H1 (cell line): ENCODE measurements at places on chromosomes 3 and 15.
A peak's percentile ranks its signal among the peaks of the same experiment; 100 is the strongest.

DNA sequence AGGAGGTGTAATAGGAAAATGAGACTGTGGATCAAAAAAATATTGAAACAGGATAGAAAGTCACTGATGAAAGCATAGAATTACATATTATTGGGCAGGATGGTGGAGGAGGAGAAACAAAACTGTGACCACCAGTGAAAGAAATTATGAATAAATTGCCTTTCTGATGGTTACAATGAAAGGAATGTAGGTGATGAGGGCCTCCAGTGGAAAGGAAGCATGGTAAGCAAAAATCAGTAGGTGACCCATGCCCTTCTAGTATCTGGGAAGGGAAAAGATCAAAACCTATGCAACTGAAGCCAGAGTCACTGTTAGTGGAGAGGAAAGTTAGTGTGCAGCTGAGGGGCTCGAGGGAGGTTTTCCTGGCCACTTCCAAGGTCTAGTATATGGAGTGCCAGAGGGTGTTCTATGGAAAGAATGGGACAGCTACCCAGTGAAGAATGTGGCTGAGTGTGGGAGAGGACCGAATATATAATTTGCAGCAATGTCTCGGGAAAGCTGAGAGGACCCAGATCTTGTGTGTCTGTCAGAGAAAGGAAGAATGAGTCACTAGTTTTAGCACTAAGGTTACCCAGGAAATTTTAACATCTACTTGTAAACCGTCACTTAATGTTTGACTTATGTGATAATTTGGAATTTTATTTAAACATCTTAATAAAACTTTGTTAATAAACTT lies 146.2 kb downstream of the NFKBIZ start:
- H3K27ac ChIP-seq = no peak overlapping the region
- no peaks in the 10 kb centered on the region for H3K27me3 ChIP-seq
- H3K4me1 ChIP-seq = no peaks in the 10 kb centered on the region
- no peak for DNase-seq
- H3K4me3 ChIP-seq = no peak overlapping the region

DNA sequence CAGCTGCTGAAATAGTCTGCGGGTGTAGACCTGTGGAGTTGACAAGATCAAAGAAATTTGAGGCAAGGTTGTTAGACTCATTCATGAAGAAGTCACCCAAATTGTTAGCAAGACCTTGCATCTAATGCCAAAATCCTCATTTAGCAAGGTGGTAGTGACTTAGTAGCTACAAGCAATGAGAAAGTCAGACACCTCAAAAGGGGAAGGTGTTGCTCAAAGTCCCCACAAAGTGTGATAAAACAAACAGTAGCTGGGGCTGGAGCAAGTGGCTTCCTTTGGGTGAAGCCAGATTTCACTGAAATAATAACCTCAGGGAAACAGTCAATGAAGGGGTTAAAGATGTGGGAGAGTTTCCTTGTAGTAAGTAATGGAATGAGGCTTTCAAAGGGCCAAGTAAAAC lies 44.9 kb downstream of the CD86 start:
- DNase-seq = no peak
- no peaks in the 10 kb centered on the region for H3K36me3 ChIP-seq
- 0 out of 2 replicates have a peak, but pooled peaks cover 2% of the 10 kb centered on the region for H3K4me1 ChIP-seq
- no peak overlapping the region for H3K4me3 ChIP-seq

- no peak overlapping the region for H3K27ac ChIP-seq
- no peaks in the 10 kb centered on the region for H3K36me3 ChIP-seq
- no peaks in the 10 kb centered on the region for H3K4me1 ChIP-seq
- no peaks in the 10 kb centered on the region for H3K27me3 ChIP-seq
- H3K4me3 ChIP-seq = no peak overlapping the region
Observed at GRCh38 chr15:50251638-50252182, 13.8 kb downstream of the HDC start.

- DNase-seq = no peak
- H3K27ac ChIP-seq = no peak overlapping the region
- no peak overlapping the region for H3K4me3 ChIP-seq
Observed at GRCh38 chr3:40574661-40575060, 49.9 kb downstream of the ZNF621 start.

DNA sequence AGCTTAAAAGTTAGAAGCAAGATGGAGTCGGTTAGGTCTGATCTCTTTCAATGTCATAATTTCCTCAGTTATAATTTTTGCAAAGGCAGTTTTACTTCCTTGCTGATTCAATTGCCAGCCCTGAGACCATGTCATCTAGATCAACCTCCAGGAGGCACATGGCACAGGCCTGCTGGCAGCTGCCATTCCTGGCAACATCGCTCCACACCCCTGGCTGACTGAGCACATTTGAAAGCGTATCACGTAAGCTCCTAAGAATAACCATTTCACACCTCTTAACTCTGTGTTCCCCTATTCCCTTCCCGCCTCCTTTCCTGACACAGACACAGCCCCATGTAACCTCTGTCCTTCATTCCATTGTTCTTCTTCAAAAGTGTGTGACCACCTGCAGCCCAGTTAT lies 313.9 kb upstream of the CTNNB1 start:
- H3K36me3 ChIP-seq = no peaks in the 10 kb centered on the region
- H3K4me1 ChIP-seq = no peaks in the 10 kb centered on the region
- H3K27me3 ChIP-seq = no peaks in the 10 kb centered on the region
- H3K27ac ChIP-seq = no peak overlapping the region
- DNase-seq = no peak

- no peak for DNase-seq
- H3K36me3 ChIP-seq = no peaks in the 10 kb centered on the region
- H3K4me3 ChIP-seq = no peak overlapping the region
- no peak overlapping the region for H3K27ac ChIP-seq
- H3K27me3 ChIP-seq = no peaks in the 10 kb centered on the region
Observed at GRCh38 chr3:123310741-123311140, 109.0 kb downstream of the SEC22A start.

- no peak for DNase-seq
- H3K27me3 ChIP-seq = no peaks in the 10 kb centered on the region
- H3K4me3 ChIP-seq = peak overlapping the region; percentile 89
- no peaks in the 10 kb centered on the region for H3K36me3 ChIP-seq
- H3K27ac ChIP-seq = no peak overlapping the region
Observed at GRCh38 chr3:126083138-126083445, 832 bp downstream of the SLC41A3 start.

GRCh38 chr15:77807115-77807514 lies 174.4 kb upstream of the LINGO1 start:
- no peaks in the 10 kb centered on the region for H3K27me3 ChIP-seq
- H3K36me3 ChIP-seq = no peaks in the 10 kb centered on the region
- H3K4me1 ChIP-seq = peaks cover 16% of the 10 kb centered on the region
- H3K27ac ChIP-seq = no peak overlapping the region

DNA sequence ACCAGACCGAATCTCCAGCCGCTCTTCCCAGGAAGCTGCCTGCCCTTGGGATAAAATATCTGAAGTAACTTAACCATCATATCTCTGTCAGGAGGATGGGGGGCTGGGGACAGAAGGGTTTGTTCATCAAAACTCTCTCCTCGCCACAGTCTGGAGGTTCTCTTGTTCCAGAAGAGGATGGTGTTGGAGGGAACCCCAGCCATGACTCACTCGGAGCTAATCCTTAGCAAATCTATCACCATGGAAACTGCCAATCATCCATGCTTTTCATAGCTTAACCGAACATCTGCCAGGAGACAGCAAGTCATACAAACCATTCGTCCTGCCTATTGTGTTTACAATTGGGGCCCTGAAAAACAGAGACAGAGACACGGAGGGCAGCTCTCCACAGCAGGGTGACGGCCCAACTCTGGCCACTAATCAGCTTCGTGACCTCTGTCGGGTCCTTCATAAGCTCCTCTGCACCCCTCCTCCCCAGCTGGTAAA lies 73.8 kb upstream of the HEG1 start:
- no peaks in the 10 kb centered on the region for H3K36me3 ChIP-seq
- no peak overlapping the region for H3K27ac ChIP-seq
- H3K4me3 ChIP-seq = no peak overlapping the region
- H3K27me3 ChIP-seq = no peaks in the 10 kb centered on the region

GRCh38 chr3:31531452-31531991 lies 1.2 kb upstream of the STT3B start:
- no peaks in the 10 kb centered on the region for H3K4me1 ChIP-seq
- H3K27me3 ChIP-seq = no peaks in the 10 kb centered on the region
- no peaks in the 10 kb centered on the region for H3K36me3 ChIP-seq

GRCh38 chr3:25021816-25022215 lies 406.2 kb upstream of the RARB start:
- no peaks in the 10 kb centered on the region for H3K4me1 ChIP-seq
- no peaks in the 10 kb centered on the region for H3K27me3 ChIP-seq
- no peaks in the 10 kb centered on the region for H3K36me3 ChIP-seq
- H3K4me3 ChIP-seq = no peak overlapping the region
- DNase-seq = no peak
- no peak overlapping the region for H3K27ac ChIP-seq

DNA sequence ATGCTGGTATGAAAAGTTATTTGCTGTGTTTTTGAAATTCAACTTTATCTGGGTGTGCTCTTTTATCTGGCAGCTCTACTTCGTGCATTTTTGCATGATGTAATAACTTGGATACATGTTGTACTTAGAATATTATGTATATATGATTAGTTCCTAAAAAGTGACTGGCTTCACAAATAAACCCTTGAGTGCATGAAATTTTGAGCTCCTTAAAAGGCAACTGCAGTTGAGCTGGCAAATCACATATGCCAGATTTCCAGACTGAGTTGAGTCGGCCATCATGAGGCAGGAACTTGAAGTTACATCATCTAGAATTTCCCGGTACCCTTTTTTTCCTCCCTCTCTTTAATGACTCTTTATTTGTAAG lies 162.5 kb downstream of the FNDC3B start:
- peaks cover 12% of the 10 kb centered on the region; the same call in 1 of the 2 replicates for H3K4me1 ChIP-seq
- H3K27me3 ChIP-seq = no peaks in the 10 kb centered on the region
- DNase-seq = no peak

DNA sequence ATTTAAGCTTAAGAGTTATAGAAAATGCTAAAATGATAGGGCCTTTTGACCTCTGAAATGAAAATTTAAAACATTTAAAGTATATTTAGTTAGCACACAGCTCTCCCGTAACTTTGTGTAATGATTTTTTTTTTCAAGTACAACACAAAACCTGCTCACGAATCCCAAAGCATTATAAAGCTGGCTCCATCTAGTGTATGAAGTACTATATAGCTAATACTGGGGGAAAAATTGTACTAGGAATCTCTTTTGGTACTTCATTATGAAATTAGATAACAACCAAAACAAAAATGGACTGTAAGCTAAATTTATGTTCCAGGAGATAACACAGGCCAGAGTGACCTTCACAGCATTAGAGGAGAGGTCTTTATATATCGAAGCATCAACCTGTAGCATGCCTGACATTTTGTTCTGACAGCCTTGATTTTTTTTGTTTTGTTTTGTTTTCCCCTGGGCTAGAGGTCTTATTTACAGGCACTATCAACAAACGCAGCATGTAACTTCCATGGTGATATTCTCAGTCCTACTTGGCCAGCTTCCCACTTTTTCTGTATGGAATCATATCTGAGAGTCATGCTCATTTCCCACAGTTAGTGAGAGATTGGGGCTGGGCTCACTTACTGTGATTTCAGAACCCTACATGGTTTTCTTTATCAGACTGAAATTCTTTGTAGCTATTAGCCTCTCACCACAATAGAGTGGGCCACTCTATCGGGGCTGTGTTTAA lies 116.3 kb downstream of the MITF start:
- H3K36me3 ChIP-seq = no peaks in the 10 kb centered on the region
- no peak overlapping the region for H3K4me3 ChIP-seq
- DNase-seq = no peak

GRCh38 chr15:39909007-39909406 lies 11.1 kb downstream of the GPR176 start:
- no peak overlapping the region for H3K27ac ChIP-seq
- no peaks in the 10 kb centered on the region for H3K27me3 ChIP-seq
- H3K4me3 ChIP-seq = no peak overlapping the region
- DNase-seq = no peak

DNA sequence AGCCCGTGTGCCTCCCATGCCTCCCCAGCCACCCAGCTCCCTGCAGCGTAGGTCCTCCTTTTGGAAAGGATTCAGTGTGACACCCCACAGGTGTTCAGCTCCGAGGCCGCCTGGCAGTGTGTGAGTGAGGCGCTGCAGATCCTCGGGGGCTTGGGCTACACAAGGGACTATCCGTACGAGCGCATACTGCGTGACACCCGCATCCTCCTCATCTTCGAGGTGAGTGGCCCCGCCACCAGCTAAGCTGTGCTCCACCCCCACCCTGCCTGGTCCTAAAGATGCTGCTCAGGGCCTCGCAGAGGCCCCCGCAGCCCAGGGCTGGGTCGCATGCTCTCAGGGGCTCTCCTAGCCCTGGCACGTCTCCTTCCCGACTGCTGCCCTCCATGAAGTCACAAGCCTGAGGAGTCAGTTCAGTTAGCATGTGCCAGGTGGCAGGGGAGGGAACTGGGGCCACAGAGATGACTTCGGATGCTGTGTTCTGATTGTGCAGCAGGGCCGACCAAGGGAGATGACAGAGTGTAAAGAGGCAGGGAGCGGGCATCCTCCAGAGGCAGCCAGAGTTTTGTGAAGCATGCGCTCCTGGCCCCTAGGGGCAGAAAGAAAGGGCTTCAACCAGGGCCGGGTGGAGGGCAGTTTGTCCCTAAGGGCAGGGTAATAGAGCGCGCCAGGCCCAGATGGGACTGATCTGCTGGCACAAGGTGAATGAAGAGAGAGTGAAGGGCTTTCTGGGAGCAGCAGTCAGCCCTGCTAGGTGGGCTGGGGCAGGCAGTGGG lies 26.8 kb downstream of the ACAD9 start:
- no peak for DNase-seq
- H3K4me1 ChIP-seq = no peaks in the 10 kb centered on the region
- peaks cover 50% of the 10 kb centered on the region for H3K36me3 ChIP-seq
- H3K27me3 ChIP-seq = no peaks in the 10 kb centered on the region
- no peak overlapping the region for H3K4me3 ChIP-seq

- H3K27me3 ChIP-seq = no peaks in the 10 kb centered on the region
- no peak for DNase-seq
- no peaks in the 10 kb centered on the region for H3K4me1 ChIP-seq
- H3K4me3 ChIP-seq = no peak overlapping the region
- no peaks in the 10 kb centered on the region for H3K36me3 ChIP-seq
Observed at GRCh38 chr3:108951820-108952501, 1.7 kb downstream of the GUCA1C start.

- no peak overlapping the region for H3K27ac ChIP-seq
- H3K4me1 ChIP-seq = no peaks in the 10 kb centered on the region
- no peak overlapping the region for H3K4me3 ChIP-seq
- no peaks in the 10 kb centered on the region for H3K27me3 ChIP-seq
- no peak for DNase-seq
- H3K36me3 ChIP-seq = no peaks in the 10 kb centered on the region
Observed at GRCh38 chr3:48090166-48090939, 74.1 kb upstream of the MAP4 start.

DNA sequence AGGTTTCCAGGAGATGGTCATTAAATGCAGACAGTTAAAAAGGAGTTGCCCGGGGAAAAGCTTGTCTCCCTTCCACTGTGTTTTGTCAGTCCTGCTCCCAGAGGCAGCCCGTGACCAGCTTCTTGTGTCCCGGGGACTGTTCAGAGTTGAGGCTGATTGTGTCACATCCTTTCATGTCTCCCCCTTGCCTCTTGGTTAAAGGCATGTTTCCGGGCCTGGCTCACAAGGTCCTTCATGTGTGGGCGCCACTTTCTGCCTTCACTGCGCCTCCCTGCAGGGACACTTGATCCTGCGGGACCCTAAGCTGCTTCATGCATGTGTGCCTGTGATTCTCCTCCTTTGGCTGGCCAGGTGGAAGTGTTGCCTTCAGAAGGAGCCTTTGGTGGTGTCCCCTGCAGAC lies 9.2 kb downstream of the CHCHD6 start:
- no peaks in the 10 kb centered on the region for H3K36me3 ChIP-seq
- H3K4me1 ChIP-seq = no peaks in the 10 kb centered on the region
- H3K4me3 ChIP-seq = no peak overlapping the region
- no peaks in the 10 kb centered on the region for H3K27me3 ChIP-seq
- no peak overlapping the region for H3K27ac ChIP-seq
